T-helper 17 cell (primary cell): ENCODE measurements at places on chromosomes 7 and 10. TPM values are rescaled to one million over a fixed set of nuclear protein-coding genes. Genes with fewer than 3 reads are reported as not detected.

MYO3A gene
- not detected for total RNA-seq

BICC1 gene
- total RNA-seq, result not detected

CYP3A5 gene
- total RNA-seq, result 0.20 TPM

LRIT1 gene
- total RNA-seq, result not detected

SLC39A12 gene
- not detected for total RNA-seq

ASB4 gene
- total RNA-seq, result not detected

CHRM2 gene
- not detected for total RNA-seq

MMD2 gene
- total RNA-seq, result not detected

FOXP2 gene
- total RNA-seq, result 0.25 TPM

APBB1IP gene
- total RNA-seq, result 77.1 TPM

PAPOLB gene
- not detected for total RNA-seq

SOSTDC1 gene
- not detected for total RNA-seq

ZNF862 gene
- total RNA-seq, result 31.0 TPM

PNLIPRP2 gene
- total RNA-seq, result not detected

PTER gene
- 18.1 TPM for total RNA-seq

GPRIN2 gene
- total RNA-seq, result not detected

GIMAP4 gene
- total RNA-seq, result 113 TPM

FRA10AC1 gene
- 17.5 TPM for total RNA-seq

TMEM139 gene
- 0.77 TPM for total RNA-seq

PARD3 gene
- total RNA-seq, result 0.32 TPM

HTR5A gene
- total RNA-seq, result not detected

OR6V1 gene
- total RNA-seq, result not detected

CCDC146 gene
- 14.7 TPM for total RNA-seq

ADAM8 gene
- 157 TPM for total RNA-seq

SPDYE2B gene
- total RNA-seq, result not detected

SLIT1 gene
- 0.44 TPM for total RNA-seq

AOAH gene
- 7.0 TPM for total RNA-seq

OR13A1 gene
- total RNA-seq, result 0.10 TPM

UPK3BL2 gene
- 52.5 TPM for total RNA-seq

C7orf33 gene
- not detected for total RNA-seq

FAM25G gene
- total RNA-seq, result not detected

ITIH5 gene
- total RNA-seq, result not detected

HOGA1 gene
- total RNA-seq, result not detected

SPDYE6 gene
- not detected for total RNA-seq

PON1 gene
- total RNA-seq, result not detected

FIGNL1 gene
- 9.8 TPM for total RNA-seq

FAM241B gene
- total RNA-seq, result 8.1 TPM

SPDYE11 gene
- total RNA-seq, result not detected

RAPGEF5 gene
- 0.10 TPM for total RNA-seq
